ENCODE measurements at places on chromosomes 5 and 9.

GRCh38 chr9:13095056-13095455 is 184.4 kb downstream of the MPDZ start:
- DNase-seq = no peak

DNA sequence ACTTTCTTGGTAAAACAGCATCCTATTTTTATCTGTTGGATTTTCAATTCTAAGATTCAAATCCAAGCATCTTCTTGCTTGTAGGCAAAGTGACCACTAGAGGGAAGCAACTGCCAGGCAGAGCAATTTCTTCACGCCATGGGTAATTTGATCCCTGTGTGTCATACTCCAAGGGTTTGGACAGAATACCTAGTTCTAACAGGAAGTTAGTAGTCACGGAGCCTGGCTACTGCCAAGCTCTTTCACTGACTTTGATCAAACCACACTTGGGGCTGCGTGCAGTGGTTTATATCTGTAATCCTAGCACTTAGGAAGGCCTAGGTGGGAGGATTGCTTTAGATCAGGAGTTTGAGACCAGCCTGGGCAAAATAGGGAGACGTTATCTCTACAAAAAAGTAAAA is 473.6 kb upstream of the TNC start:
- peak; percentile 90 for DNase-seq

DNA sequence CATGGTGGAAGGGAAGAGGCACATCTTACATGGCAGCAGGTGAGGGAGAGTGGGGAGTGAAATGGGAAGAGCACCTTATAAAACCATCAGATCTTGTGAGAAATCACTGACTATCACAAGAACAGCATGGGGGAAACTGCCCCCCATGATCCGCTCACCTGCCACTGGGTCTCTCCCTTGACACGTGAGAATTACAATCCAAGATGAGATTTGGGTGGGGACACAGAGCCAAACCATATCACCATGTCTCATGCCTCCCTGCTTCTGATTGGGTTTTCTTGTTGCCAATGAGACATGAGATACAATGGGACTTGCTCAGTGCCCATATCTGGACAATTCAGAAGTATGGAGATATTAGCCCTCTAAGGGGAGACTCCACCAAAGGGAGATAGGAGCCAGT is 97.4 kb downstream of the TARS1 start:
- DNase-seq = no peak

DNA sequence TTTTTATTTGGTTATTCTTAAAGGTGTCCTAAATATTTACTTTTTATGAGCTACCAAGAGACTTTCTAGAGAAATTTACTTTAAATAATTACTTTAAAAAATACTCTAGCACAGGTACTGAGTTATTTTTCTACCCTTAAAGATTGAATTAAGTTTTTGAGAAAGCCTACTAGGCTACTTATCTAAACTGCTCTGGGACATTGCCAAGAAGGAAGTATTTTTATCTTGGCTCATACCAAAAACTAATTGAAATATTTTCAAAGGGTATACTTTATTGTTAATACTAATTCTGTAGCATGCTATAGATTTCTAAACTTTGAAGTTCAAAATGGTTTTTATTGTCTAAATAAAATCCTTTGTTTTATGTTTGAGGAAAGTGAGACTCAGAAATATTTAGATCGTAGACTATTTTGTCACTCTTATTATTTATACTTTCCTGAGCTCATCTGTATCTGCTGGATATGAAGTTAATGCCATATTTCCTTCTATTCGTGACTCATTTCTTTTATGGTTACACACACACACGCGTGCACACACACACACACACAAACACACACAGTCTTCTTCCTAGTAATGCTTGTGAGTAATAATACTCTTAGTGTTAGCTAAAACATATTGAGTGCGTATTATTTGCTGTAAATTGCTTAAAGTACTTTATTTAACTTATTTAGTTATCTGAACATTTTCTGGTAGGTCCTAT is 89.5 kb downstream of the MAN2A1 start:
- no peak for DNase-seq
